Upper lobe of left lung (tissue), 6 donors: ENCODE measurements at places on chromosomes 13 and 19.

DNA sequence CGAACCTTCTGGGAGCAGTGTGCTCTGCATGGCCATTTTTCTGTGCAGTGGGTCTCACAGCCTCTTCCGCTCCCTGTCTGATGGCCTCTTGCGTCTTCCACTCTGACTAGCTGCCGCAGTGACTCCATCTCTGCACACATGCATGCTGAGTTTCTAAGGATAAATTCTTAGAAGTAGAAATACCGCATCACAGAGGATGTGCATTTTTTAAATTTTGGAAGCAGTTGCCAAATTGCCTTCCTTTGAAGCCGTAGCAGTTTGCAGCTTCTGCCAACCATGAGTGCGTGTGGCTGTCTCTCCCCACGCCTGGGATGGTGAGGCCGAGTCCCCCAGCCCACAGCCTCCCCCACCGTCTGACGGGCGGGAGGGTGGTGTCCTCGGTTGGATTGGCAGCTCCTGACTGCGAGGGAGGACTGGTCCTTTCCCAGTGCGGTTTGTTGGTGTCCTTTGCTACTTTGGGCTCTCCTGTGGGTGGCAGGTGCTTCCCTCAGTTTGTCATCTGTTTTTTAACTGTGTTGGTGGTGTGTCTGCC lies 9.8 kb downstream of the FZR1 start:
- peak; percentile 32 for DNase-seq

GRCh38 chr19:13574933-13575332 lies 68.7 kb upstream of the CACNA1A start:
- peak; percentile 33 for DNase-seq

GRCh38 chr13:51240958-51241357 lies 18.8 kb downstream of the FAM124A start:
- no peak for DNase-seq

GRCh38 chr13:97339988-97340749 lies 93.8 kb upstream of the RAP2A start:
- no peak for DNase-seq

DNA sequence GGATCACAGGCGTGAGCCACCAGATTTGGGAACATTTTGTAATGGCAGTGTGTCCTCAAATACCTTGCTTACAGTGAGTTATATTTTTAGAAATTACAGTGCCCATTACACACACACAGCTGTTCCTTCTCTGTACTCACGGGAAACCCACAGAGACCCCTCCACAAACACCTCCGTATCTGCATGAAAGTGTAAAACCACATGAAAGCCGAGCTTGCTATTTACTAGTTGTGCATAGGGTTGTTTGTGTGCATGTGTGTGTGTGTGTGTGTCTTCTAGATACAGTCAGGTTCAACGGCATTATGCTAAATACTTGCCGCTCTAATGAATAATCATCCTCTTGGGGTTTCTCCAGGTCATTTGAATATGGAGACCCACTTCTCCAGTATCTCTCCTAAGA lies 22.3 kb upstream of the LILRA2 start:
- no peak for DNase-seq

DNA sequence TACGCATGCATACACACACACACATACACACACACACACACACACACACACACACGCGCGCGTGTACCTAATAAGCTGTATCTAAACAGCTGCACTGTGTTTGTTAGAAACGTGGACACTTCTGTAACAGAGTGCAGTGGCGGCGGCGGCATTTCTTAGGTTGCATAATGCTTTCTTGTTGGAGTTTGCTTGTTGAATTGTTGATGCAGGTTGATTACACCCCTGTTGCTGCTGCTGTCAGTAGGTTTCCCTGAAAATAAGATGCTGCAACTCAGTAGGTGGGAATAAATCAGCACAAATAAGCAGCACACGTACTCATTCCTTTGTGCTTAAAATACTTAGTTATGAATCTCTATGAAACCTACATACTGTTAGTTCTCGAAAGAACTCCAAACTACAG lies 479.2 kb downstream of the LIG4 start:
- no peak for DNase-seq

GRCh38 chr13:99663185-99663825 lies 162.0 kb downstream of the TM9SF2 start:
- DNase-seq, result no peak

- DNase-seq, result no peak
Measured at GRCh38 chr13:113726961-113727411, 32.0 kb upstream of the TMEM255B start.

GRCh38 chr13:71634182-71634581 lies 232.8 kb downstream of the DACH1 start:
- no peak for DNase-seq

DNA sequence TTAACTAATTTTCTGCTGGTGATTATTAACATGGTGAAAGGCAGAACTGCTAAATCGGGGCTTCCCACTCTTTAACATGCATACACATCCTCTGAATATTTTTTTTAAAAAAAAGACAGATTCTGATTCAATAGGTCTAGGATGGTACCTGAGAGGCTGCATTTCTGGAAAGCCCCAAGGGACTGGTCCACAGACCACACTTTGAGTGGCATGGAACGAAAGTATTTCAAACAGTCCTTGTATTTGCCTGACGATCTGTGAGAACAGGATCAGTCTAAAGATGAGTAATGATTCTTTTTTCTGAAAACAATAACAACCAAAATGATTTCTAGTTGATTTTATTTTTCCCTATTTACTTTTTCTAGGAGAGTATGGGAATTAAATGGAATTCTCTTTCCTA lies 16.7 kb upstream of the SPART start:
- DNase-seq, result no peak

DNA sequence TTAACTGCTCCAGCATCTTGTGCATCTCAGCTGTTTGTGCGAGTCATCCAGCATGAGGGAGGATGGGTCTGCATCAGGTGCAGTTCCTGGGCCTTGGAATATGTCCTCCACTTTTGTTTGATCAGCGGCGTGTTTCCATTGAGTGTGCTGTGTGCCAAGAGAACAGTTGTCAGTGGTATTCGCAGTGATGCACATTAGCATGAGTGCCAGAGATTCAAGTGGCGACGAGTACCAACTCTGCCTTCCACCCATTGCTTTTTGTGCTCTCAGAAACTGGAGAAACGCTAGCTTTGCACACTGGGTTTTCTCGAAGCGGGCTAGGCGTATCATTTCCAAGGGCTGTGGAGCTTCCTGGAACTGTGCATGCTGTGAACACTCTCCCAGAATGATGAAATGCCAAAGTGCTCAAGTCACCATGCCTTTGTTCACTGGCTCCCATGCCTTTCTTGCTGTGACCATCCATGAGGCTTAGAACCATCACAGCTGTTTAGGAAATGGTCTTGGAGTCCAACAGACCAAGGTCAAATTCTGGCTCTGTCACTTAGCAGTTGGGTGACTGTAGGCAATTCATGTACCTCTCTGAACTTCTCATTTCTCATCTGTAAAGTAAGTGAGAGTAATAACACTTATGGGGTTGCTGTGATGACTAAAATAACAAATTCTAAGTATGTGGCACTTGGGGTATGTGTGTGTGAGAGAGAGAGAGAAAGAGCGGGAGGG lies 18.4 kb downstream of the LRCH1 start:
- DNase-seq, result no peak

DNA sequence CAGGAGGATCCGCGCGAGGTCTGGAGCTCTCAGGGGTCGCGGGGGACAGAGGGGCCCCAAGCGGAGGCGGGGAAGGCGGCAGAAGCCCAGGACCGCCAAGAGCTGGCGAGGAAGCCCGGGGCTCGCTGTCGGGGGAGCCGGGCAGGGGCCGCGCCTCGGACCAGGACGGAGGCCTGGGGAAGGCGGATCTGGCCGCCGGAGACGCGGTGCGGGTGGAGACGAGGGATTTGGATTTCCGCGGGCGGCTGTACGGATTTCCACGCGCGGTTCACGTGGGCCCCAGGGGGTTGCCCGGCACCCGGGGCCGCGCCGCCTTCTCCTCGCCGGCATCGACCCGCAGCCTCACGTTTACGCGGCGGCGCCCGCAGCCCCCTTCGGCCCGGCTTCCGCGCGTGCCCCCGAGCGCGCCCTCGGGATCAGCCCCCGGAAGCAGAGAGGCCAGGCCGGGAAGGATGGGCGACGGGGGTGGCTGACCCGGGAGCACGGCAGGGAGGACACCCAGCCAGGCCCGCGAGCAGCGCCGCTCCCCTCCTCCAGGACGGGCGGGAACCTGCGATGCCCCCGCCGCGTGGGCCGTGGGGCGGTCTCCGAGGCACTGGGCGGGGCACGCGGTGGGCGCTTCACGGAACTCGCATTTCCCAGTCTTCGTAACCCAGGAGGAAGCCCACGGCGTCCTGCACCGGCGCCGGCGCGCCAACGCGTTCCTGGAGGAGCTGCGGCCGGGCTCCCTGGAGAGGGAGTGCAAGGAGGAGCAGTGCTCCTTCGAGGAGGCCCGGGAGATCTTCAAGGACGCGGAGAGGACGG lies 4.7 kb downstream of the F7 start:
- DNase-seq, result no peak

GRCh38 chr13:97423300-97424045 lies 10.5 kb upstream of the RAP2A start:
- DNase-seq, result no peak

DNA sequence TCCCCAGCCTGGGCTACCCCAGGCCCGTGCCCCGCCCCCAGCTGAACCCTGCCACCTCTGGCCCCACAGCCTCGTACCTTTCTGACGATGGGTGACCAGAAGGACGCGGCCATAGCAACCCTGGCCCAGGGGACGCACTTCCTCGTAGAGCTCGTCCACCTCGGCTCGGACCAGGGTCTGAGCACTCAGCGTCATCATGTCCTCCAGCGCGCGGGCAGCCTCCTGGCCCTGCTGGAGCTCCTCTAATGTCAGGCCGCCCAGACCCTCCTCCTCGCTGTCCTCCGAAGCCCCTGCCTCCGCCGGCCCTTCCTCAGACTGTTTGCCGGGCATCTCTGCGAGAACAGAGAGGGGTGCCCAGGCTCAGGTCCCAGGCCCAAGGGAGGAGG lies 975 bp downstream of the SBK2 start:
- DNase-seq, result no peak

- DNase-seq, result no peak
Measured at GRCh38 chr13:105952233-105952972, 583.1 kb downstream of the EFNB2 start.

GRCh38 chr19:16091546-16092475 lies 15.5 kb downstream of the TPM4 start:
- no peak for DNase-seq

- no peak for DNase-seq
Measured at GRCh38 chr13:84574851-84575250, 692.6 kb upstream of the SLITRK1 start.

- no peak for DNase-seq
Measured at GRCh38 chr13:22126433-22127021, 455.7 kb downstream of the FGF9 start.

GRCh38 chr13:90293793-90294361 lies 1053.6 kb upstream of the MIR17HG start:
- DNase-seq, result no peak

DNA sequence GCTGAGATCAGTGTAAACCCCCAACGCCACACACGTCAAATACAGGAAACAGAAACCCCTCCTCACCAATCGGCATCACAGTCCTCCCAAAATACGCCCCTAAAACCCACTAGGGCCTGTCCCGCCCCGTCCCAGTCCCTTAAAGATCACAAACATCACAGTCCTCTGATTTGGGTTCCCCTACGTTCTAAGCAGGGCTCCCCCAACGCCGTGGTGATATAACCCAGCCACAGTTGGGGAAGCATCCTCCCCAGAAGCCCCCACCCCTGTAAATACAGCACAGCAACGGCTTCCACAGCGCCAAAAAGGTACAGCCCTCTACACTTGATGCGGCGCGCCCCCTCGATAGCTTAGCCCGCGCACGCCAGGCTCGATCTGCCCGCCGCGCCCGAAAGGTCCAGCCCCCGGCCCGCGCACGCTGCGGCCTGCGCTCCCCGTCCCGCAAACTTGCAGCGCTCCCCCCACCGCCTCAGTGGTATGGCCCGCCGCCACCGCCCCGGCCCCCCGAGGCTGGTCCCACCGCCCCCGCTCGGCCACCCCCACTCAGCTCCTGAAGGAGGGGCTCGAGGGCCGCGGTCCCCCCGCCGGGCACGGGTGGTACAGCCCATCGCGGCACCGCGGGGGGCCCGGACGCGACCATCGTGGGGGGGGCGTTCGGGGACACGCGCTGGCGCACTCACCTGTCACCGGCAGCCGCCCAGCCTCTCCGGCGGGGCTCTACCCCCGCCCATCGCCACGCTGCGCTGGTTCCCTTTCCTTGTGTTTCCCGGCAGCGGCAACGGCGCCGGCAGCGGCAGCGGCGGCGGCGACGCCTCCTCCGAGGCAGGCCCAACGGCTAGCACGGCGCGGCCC lies at the start of gene AKT2:
TSS of gene AKT2 (minus strand) at position 845 of the 852 bp plus-strand sequence. CDS start 20,078 bp downstream, outside the sequence.
- DNase-seq, result no peak

DNA sequence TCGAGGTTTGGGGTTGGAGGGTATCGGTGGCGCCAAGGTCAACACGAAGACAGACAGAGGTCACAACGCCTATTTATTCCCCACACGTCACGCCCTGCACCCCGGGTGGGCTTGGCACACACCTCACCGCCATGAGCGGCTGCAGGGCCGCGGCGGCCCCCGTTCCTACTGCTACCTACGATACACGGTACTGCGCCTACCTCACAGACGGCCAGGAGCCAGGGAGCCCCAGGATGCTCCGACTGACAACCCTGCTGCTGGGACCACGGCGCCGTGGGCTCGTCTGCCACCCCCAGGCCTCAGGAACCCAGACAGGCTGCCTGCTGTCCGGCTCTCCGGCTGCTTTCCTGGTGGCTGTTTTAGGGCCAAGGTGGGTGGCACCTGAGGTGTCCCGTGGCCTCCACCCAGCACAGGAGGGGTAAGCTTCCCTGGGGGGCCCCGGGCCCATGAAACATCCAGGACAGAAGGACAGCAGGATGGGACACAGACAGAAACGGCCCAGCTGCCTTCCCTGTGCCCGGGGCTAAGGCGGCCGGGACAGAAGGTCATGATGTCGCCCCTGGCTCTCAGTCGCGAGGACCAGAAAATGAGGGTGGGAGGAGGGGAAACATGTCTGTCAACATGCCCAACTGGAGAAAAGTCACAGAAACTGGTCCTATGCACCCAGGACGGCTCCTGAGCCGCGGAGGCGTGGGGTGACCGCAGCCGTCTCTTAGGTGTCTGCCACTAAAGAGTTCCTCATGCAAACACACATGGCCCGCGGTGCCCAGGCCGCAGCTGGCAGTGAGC lies 15.0 kb upstream of the SLC39A3 start:
- DNase-seq, result peak; percentile 68

DNA sequence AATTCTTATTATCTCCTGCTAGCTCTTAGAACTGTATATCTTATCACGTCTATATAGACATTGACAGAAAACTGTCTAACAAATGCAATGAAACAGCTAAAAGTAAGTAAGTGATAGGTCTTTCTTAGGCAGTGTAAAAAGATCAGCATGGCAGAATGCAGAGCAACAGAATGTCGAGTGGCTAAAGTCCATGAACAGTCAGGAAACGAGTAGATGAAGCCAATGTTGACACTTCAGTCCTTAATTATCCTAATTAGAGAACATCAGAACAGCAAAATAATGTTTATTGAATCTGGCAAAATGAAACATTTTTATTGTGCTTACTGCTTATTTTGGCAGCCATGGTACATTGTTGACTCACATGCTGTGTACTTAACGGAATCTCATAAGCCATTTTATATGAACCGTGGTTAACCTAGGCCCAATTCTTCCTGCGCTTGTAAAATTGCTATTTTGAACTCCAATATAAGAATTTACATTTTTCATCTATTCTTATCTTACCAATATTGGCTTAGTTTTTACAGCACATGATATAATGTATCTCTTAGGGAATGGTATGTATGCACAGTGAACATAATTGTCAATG lies 748.1 kb downstream of the DACH1 start:
- no peak for DNase-seq

- DNase-seq, result no peak
Measured at GRCh38 chr13:32022311-32022710, 9.3 kb upstream of the FRY start.
